ENCODE measurements at places on chromosomes 1 and 21.
A peak's percentile ranks its signal among the peaks of the same experiment; 100 is the strongest.

- peak; percentile 20 for DNase-seq
Measured at GRCh38 chr1:115980998-115981993, 5.0 kb downstream of the SLC22A15 start.

DNA sequence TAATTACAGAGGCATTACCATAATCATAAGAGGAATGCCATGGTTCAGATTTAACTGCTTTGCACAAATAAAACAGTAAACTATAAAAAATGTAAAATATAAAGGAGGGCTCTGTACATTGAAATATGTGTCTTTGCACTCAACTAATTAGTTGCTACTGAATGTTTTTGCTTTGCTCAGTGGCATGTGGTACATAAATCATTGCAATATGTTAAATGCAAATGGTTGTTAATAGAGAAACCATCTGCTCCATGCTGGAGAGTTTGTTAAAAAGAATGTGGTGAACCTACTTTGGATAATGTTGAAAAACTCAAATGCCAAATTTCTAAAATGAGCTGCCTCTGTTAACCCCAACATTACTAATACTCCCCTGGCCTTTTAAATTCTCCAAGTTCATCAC, 201.5 kb downstream of the NTNG1 start:
- DNase-seq = no peak

GRCh38 chr1:110888049-110888448, 15.1 kb downstream of the CD53 start:
- no peak for DNase-seq

DNA sequence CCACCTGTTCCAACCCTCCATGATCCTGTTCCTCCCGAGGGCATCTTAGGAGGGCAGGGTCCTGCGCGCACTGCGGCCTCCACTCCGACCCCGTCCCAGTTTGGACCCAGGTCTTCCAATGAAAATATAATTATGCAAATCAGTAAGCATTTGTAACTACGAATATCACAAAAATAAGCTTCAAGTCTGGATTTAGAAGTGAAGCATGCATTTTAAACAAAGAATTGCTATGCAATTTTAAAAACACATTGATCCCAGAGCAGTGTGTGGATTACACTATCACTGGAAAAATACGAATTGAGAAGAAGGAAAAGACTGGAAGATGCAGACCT, 673 bp downstream of the PRMT2 start:
- DNase-seq = no peak

DNA sequence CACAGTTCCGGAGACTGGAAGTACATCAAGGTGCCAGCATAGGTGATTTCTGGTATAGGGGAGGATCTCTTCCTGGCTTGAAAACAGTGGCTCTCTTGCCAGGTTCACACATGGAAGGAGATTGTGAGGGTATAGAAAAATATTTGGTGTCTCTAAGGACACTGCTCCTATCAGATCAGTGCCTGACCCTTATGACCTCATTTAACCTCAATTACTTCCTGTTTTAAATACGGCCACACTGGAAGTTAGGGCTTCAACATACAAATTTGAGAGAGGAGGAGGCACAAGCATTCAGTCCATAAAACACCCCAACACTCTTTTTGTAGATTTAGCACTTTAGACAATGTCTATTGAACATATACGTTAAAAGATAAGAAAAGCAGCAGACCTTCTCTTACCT, 37.0 kb downstream of the COL6A1 start:
- DNase-seq = no peak

DNA sequence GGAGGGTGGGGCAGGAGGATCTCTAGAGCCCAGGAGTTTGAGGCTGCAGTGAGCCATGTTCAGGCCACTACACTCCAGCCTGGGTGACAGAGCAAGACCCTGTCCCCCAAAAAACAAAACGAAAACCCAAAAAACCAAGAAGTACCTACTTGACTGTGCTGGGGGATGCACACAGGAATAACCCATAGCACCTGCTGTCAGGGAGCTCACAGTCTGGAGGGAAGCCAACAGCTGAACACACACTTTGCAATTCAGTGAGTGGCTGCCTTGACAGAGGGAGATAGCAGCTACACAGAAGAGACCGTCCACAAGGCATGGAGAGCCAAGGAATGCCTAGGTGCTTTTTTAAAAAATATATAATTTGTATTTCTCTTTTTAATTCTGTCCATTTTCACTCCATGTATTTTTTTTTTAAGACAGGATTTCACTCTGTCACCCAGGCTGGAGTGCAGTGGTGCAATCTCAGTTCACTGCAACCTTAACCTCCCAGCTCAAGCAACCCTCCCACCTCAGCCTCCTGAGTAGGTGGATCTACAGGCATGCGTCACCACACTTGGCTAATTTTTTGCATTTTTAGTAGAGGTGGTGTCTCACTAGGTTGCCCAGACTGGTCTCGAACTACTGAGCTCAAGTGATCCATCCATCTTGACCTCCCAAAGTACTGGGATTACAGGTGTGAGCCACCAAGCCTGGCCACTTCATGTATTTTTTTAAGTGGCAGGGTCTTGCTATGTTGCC, 68.7 kb downstream of the NID1 start:
- no peak for DNase-seq

DNA sequence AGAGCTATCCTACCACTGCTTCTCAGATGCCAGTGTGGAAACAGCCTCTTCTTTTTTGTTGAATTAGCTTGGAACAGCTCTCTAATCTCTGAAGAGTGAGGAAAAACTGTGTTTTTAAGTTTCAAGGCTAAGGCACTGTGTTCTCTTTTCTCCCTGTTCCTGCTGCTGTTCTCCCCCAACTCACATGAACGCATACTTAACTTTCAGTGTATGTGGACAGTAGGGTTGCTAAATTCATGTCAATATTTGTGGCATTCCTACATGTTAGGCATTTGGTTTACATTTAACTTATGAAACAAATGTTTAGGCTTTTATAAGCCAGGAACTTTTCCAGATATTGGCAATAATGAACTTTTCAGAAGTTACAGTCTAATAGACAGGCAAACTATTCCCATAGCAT, 6.8 kb downstream of the BACH1 start:
- DNase-seq = no peak

DNA sequence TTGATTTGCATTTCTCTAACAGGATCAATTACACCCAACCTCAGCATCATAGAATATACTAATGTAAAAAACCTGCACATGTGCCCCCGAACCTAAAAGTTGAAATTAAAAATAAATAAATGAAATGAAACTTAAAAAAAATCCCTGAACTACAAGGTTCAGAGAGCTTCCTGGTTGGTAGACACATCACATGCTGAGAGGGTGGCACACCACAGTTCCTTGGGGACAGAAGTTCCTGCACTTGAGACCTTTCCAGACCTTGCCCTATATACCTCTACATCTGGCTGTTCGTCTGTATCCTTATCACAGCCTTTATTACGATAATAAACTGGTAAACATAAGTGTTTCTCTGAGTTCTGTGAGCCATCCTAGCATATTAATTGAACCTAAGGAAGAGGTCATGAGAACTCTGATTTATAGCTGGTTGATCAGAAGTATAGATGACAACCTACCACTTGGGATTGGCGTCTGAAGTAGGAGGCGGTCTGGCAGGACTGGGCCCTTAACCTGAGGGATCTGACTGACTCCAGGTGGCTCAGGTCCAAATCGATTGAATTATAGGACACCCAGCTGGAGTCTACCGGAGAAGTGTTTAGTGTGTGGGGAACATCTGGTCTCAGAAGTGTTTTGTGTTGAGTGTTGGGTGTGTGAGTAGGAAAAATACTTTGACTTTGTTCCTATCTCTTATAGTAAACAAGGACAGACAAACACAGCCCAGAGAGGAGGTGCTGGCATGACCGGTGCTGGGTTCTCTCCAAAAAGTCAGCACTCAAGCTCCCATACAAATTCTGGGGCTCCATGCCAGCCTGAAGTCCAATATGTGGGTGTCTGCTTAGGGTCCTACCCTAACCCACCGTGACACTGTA, 19.0 kb downstream of the C1orf115 start:
- DNase-seq = no peak

DNA sequence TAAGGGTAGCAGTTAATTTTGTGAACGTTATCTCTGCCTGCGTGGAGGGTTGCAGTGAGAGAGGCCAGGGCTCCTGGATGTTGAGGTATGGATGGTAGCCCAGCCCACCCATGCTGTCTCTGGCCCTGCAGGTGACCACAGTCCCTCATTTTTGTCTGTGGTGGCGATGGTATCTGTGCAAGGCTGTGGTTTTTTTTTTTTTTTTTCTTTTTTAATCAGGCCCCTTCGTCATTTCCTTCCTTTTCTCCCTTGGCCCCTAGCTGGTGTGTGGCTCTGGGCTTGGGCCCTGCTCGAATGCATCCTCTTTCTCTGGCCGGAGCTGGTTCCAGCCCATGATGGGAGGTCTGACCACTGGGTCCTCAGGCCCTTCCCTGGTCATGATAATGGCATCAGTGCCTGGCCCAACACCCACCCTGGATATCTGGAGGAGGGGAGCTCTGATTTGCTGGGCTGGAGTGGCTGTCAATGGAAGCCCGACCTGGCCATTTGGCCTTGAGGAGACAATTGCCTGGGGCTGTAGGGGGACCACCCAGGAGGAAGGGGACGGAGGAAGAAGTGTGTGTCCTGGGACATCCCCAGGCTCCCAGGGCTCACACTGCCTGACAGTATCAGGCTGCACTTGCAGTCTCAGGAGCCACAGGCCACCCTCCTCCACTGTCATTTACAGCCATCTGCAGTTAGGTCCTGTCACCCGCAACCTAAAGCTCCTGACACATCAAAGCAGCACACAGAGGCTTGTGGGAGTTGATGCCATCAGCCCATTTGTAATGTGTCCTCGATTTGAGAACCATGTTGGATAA, 8.1 kb upstream of the RNF187 start:
- no peak for DNase-seq

GRCh38 chr1:107523736-107524135, 382.9 kb downstream of the NTNG1 start:
- DNase-seq = no peak

GRCh38 chr1:94688646-94689045, 131.5 kb upstream of the SLC44A3 start:
- DNase-seq = no peak

DNA sequence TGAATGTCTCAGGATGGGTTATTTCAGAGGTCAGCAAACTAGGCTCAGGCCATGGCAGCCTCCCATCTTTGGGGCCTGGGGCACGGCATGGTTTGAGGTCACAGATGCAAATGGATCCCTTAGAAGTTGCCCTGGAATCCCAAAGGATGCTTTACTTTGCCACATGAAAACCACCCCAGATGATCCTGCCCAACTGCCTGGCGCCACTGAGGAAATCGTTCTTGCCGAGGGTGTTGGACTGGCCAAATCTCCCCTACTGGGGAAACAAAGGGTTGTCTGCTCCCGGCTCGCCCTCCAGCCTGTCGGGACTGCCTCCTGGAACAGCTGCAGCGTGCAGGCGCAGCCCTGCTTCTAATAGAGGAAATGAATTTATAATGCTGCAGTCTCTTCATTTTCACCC, 173.0 kb upstream of the LMO4 start:
- no peak for DNase-seq

DNA sequence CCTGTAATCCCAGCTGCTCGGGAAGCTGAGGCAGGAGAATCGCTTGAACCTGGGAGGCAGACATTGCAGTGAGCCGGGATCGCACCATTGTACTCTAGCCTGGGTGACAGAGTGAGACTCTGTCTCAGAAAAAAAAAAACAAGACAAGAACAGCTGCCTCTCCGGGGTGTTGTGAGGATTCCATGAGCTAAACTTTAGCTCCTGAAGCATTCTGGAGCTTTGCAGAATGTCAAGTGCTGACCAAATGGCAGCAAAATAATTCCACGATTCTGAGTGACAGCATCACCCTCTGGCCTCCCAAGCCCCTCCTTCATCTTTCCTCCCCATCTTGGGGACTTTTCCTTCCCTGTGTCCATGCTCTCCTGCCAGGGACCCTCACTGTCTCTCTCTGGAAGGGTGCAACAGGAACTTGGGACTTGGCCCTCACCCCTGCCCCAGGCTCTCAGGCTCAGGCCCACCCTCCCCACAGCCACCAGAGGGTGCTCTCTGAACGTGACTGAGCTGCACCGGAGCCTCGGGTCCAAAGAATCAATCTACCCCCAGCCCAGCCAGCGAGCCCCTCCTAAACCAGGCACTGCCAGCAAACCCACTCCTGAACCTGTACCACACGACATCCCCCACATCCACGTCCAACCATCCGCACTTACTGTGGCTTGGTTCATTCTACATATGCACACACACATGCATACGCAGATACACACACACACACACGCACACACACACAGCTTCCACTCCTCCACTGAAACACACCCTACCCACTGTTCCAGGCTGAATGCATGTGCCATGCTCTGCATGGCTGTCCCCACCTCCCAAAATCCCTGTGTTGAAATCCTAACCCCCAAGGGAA, 45.7 kb downstream of the ACOT7 start:
- peak; percentile 56 for DNase-seq

DNA sequence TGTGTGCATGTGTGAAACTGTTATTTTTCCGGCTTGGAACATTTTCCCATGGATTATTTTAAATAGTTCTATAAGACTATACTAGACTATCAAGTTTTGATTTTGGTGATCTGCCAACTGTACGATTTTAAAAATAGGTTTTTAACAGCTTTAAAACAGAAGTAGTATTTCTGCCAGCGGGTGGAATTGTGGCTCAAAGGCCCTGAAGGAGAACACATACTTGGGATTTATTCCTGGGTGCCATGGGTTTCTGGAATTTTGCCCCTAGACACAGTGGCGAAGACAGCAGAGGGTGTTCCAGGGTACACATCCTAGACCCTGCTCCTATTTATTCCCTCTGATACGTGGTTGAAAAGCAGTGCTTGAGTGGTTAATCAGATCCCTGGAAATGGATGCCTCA, 81.7 kb upstream of the IPO9 start:
- no peak for DNase-seq

DNA sequence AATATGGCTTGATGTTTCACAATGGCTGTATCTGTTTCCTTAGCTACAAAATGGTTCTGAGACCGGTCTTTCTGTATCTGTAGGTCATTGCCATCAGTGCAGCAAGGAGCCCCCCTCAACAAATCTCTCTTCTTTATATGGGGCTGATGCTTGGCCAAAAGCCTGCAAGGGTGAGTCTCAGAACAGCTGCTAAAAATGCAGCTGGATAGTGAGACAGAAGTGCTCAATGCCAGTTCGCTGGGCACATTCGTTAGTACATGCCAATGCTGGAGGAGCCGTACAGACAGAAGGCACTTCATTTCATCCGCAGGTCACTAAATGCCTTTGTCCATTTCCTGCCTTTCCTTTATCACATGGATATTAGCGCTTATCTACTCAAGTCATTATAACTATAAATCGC, 67.3 kb downstream of the RUNX1 start:
- DNase-seq = no peak

GRCh38 chr1:214453109-214453722, 98.2 kb downstream of the PTPN14 start:
- DNase-seq = no peak

GRCh38 chr1:154574716-154575115, 7.1 kb downstream of the CHRNB2 start:
- DNase-seq = no peak

GRCh38 chr1:245683676-245684075, 528.9 kb downstream of the KIF26B start:
- DNase-seq = no peak

DNA sequence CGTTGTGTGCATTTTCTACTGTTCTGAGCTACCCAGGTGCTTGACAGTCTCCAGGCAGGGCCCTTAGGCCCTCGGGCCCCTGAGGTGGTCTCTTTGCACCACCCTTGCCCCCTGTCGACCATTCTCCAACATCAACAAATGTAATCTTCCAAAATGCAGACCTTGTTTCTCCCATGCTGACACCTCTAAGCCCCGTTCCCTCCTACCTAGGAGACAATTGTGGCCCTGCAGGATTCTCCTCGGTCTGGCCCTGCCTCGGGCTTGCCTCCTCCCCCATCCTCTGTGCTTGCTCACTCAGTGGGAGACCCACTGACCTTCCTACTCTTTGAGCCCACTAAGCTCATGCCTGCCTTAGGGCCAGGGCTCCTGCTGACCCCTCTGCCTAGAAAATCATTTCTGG, 104.2 kb upstream of the TARDBP start:
- DNase-seq = no peak

- DNase-seq = no peak
Measured at GRCh38 chr21:38938343-38938742, 132.6 kb downstream of the ETS2 start.

Data from 8988T (cell line).